CD4-positive, alpha-beta T cell treated with Interleukin-10 for 1 hour (primary cell): ENCODE measurements at places on chromosomes 13 and 19.
A peak's percentile ranks its signal among the peaks of the same experiment; 100 is the strongest.

DNA sequence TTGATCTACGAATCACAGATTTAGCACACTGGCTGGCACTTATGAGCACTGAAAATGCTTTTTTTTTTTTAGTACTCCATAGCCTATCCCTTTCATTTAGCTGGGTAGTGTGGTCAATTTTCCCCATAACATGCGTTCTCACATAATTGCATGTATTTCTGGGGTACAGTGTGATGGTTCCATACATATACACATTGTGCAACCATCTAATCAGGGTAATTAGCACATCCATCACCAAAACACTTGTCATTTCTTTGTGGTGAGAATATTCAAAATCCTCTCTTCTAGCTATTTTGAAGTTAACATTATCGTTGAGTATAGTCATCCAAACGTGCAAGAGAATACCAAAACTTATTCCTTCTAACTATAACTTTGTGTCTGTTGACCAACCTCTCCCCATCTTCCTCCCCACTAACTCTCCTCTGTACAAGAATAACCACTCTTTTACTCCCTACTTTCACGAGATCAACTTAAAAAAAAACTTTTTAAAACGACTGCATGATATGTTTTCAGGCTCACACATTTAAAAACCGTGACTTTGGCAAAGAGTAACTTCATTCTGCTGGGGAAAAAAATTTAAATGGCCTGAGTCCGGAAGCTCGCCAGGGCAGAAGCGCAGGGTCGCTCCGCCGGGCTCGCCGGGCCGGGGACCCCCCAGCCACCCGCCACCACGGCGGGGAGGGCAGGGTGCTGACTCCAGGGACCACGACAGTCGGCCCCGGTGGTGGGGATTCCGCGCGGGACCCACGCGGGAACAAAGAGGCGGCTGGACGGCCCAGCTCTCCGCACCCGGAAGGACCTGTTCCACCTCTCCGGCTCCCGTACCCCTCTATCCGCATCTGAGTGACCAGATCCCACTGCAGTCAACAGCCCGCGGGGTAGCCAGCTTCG, 868 bp upstream of the UBAC2 start:
- no peak for DNase-seq

- DNase-seq: no peak
Measured at GRCh38 chr13:64528838-64529237, 2701.3 kb downstream of the PCDH9 start.

DNA sequence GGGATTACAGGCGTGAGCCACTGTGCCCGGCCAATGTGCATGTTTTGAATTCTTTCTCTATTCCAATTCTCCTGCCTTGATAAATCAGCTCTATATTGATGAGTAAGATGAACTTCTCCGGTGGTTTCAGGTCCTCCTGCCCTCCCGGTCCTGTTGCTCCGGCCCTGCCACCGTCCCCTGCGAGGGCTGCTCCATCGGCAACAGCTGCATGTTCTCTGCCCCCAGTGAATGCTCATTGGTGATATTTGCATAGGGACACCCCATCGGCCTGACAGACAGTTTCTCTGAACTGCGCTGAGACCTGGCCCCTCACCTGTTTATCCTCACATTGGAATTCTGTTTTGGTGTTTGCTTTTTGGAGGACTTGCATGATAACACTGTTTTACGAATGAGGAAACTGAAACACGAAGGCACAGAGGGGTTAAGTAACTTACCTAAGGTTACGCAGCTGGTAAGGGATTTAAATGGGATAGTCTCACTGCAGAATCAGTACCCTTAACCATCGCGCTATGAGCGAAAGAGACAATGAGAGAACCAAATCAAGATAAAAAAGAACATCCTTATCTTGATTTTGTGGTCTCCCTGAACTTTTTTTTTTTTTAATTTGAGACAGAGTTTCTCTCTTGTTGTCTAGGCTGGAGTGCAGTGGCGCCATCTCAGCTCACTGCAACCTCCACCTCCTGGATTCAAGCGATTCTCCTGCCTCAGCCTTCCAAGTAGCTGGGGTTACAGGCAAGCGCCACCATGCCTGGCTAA, 32.2 kb downstream of the ZNF557 start:
- peak; percentile 28 for DNase-seq

DNA sequence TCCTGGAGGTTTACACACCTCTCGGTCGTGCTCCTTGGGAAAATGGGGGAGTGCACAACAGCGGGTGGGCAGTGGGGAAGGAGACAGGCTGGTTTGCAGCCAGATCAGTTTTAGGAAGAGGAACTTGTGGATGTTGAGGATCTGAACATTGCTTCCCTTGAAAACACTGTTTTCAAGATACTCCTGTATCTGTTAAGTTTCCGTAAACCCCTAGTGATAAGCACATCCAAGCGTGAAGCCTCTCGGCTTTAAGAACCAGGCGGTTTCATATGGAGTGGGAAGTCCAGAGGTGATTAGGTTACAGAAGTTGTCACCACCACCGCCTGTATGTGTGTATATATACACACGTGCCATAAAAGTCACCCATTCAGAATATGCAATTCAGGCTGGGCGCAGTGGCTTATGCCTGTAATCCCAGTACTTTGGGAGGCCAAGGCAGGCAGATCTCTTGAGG, 47.4 kb downstream of the SIPA1L3 start:
- DNase-seq: no peak

GRCh38 chr19:5369962-5370367, 29.4 kb upstream of the PTPRS start:
- peak; percentile 19 for DNase-seq

DNA sequence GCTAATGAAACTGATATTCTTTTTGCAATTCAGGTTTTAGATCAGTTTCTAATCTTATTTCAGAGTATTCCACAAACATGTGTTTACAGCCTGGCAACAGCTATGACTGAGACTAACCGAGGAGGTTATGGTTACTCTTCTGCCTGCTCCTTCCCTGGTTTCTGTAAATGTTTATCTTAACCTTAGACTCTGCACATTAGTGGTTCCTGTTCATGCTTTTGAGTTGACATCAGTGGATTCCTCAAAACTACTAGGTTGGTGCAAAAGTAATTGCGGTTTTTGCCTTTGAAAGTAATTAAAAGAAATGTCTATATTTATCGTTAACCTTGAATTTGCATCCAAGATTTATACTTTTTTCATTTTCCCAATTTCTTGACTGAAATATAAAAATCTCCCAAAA, 237.0 kb upstream of the TSHZ3 start:
- DNase-seq: no peak
